RPMI7951 (cell line): ENCODE measurements at places on chromosomes 3 and 15.

DNA sequence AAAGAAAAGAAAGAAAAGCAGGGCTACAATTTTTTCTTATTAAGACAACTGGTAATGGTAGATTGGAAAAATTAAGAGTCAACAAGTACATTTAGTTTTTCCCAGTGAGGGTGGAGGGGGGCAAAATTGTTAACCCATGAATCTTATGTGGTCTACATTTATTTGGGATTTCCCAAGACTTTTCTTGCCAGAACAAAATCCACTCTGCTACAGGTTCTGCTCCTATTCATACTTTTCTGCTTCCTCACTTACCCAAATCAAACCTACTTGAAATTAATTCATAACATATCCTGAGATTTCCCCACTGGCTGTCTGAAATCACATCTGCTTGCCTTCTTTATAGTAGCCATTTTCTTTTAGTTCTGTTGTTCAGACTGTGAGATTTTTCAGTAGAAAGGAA is 41.1 kb downstream of the VGLL3 start:
- peak; percentile 33 for DNase-seq

- peak; percentile 62 for DNase-seq
Observed at GRCh38 chr3:142445816-142446254, 2.0 kb downstream of the XRN1 start.

- DNase-seq: no peak
Observed at GRCh38 chr15:73741321-73741836, 11.8 kb downstream of the INSYN1 start.

DNA sequence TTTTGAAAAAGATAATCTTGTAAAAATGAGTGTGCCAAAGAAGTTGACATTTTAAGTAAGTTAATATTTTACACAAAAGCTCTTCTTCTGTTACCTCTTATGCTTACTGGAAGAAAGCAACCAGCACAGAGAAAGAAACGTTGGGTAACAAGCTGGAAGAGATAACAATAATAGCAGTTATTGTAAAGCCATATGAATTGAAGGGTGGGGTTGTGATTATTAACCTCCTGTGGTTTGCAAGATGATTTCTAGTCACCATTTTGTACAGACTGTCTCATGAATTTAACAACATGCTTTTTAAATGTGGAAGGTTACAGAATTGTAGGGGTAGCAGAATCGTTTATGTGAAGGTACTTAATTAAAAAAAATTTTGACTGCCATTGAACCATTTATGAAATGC is 9.2 kb downstream of the RAP2B start:
- DNase-seq: no peak

DNA sequence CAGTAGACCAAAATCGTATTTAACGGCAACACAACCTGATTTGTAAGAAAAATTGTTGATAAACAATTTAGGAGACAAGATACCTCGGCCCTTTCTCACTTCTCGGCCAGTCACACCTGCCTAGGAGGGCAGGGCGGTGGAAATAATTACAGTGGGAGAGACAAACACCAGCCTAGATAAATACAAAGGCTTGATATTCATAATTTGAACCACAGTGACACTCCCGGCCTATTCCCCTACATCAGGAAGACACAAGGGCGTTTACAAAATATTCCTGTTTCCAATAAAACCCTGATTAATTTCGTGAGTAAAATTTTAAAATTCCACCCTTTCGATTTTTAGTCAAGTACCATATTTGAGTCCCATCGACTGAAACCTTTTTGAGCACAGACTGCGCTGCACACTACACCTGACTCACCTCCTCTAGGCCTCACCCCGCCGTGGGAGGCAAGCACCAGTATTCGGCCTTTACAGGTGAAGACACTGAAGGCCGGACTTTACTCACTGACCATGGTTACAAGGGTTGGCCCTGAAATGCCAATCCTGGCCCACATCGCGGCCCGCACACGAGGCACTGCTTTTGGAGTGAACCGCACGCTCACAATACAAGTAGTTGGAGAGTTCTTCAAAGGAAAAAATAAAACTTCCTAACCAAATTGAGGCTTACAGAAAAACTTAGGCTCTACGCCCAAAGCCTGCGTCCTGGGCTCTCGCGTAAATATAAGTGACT is 794 bp downstream of the ARPP19 start:
- DNase-seq: peak; percentile 14

DNA sequence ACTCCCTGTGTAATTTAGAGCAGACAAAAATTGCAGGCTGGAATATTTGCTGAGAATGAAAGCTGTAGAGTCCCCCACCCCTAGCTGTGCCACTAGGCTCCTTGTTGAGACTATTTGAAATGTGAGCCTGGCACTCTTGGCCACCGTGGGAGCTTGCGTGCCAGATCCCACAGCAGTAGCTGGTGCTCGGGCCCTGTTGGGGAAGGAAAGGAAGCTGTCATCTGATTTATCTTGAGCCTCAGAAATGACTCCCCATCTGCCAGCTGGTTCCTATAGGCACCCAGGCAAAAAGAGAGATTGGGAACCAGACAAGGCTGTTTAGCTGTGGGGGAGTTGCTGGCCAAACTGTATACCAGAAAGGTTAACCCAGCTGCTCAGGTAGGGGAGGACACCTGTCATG is 23.4 kb upstream of the CLEC3B start:
- DNase-seq: no peak

- DNase-seq: peak; percentile 1
Observed at GRCh38 chr3:21894459-21895340, 143.7 kb upstream of the ZNF385D start.

DNA sequence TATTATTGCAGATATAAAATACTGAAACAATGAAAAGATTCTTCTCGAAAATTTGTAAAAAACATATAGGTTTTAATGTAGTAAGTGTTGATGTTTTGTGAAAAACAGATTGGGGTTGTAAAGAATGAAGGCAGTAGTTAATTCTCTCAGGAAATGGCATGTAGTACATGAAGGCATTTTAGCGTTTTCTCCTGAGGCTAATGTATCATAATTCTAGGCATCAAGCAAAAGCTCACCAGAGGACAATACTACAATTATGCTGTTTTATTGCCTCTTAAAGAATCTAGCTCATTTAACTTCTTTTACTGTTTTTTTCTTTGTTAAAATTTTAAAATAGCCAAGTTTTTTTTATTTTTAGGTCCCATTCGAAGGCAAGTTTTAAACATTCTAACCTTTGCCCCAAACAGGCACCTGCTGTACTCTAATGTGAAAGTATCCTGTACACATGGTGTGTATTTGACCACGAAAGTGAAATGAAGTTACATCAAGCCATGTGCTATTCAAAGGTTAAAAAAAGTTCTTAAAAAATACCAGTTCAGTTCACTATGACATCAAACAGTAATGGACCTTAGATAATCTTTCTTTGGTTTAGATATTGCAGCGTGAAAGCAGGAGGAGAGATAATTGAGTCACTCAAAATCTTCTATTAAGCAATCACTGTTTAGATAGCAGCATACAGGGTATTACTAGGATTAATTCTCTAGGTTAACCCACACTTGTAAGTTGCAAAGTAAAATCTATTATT is 163.6 kb downstream of the ECT2 start:
- no peak for DNase-seq

GRCh38 chr3:159789742-159790635 is 198.6 kb upstream of the IL12A start:
- DNase-seq: no peak

DNA sequence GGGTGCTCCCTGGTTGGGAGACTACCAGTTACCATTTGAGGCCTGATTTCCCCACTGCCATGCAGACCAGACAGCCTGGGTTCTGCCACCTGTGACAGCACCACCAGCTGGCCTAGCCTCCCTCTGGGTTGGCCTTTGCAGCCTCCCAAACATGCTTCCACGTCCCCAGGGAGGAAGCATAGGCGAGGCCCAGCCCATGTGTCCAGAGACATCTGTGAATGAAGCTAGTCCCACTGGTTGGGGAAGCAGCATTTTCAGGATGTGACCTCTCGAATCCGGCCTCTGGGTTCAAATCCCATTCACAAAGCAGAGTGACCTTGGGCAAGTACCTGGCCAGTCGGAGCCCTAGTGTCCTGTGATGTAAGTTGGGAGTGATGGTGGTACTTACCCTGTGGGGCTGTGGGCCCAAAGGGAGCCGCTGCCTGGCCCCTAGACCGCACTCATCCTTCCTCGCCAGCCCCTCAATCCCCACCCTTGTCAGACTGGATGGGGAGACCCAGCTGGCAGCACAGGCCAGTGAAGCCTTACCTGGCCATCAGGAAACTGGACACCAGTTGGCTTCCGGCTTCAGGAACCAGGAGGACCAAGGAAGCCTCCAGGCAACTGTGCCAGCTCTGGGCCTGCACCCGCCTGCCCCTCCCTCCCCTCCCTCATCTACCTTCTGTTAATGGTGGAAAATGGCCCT is 6.0 kb downstream of the KLF15 start:
- DNase-seq: no peak

- no peak for DNase-seq
Observed at GRCh38 chr3:146638718-146639117, 33.6 kb upstream of the PLSCR5 start.

GRCh38 chr3:195210266-195210973 is 60.5 kb downstream of the XXYLT1 start:
- peak; percentile 79 for DNase-seq

GRCh38 chr15:40743485-40743901 is 11.6 kb downstream of the RMDN3 start:
- DNase-seq: no peak

- DNase-seq: no peak
Observed at GRCh38 chr3:106309274-106309673, 440.5 kb upstream of the CBLB start.

DNA sequence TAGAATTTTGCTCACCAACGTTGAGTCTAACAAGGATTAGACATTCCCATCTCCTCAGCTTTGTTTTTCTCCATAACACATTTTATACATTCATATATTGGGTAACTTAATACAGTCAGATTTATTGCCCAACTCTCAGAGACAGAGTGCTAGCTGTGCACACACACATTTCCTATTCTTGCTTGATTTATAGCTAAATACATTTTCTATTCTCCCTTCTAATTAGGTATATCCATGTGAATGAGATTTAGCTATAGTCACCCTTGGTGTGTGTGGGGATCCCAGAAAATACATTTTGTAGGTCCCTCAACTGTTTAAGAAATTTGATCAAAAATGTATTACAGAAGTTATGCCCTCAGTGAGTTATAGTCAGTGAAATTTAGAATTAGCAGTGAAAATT is 715.4 kb downstream of the NSUN3 start:
- DNase-seq: no peak

DNA sequence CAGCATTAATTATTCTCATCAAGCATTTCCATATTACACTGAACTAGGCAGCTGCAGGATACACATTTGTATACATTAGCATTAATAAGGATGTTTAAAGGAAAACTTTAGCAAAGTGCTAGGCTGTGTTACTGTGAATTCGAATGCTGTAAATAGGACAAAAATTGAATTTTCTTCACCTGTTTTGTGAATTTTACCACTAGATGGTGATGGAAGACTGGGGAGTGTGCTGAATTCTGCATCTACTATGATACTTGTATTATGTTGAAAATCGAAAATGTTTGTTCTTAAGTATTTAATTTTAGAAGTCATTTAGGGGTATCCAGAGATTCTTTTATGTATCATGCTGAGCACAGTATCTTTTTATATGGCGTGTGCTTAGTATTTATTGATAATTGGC is 12.3 kb upstream of the P2RY14 start:
- peak; percentile 40 for DNase-seq

- no peak for DNase-seq
Observed at GRCh38 chr15:95894407-95894956, 436.0 kb upstream of the NR2F2 start.

GRCh38 chr3:42498791-42499477 is 3.5 kb upstream of the VIPR1 start:
- peak; percentile 66 for DNase-seq

DNA sequence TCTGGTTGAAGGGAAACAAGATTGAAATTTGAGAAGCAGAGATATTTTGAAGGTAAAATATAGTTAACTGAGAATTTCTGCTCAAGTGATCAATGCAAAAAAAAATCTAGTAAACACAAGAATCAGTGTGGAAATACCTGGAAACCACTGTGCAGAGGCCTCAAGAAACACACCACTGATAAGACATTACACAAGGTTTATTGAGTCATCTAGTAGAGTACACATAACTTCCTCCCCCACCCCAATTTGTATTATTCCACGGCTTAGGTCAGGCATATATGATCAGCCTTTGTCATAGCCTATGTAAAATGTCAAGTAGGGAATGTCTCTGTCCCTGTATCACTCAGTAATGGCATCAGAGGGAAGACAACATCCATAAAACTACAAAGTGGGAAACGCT is 447.8 kb upstream of the BCHE start:
- DNase-seq: no peak

- DNase-seq: no peak
Observed at GRCh38 chr15:81473177-81473576, 99.2 kb upstream of the TMC3 start.

DNA sequence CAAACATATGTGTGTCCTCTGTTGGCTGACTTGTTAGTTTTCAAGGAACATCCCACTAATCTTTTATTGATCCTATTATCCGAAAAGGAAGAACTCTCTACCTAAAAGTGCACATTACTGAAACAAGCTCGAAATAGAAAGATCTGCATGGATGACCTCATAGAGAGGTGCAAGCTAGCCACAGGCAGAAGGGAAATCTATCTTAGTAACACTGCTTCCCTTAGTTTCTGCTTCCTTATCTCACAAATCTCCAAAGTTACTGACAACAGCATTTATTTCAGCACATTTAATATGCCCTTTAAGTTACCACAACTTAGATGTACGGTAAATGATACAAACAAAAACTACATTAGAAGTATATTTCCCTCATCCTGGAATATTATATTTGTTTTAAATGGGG is 285.1 kb upstream of the CCDC54 start:
- no peak for DNase-seq

GRCh38 chr3:99624496-99625236 is 13.7 kb upstream of the COL8A1 start:
- no peak for DNase-seq

DNA sequence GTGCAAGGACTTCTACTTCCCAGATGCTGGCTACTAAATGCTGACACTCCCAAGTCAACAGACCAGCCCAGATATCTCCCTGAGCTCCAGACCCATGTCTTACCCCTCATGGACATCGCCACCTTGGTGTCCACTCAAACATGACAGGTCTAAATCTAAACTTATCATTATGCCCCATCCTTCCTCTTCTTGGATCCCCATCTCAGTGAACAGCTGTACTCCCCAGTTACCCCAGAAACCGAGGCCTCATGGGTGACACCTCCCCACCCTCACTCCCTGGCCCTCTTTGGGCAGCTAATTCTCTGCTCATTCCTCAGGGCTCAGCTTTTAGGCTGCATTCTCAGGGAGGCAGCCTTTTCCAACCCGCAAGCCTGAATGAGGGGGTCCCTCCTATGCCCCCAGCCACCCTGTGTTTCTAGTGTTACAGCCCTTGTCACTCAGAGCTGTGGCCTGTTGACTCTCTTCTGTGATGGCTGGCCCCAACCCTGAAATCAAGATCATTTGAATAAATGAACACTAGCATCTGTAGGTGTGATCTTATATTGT is 5.4 kb downstream of the EHD4 start:
- no peak for DNase-seq

- no peak for DNase-seq
Observed at GRCh38 chr3:42632146-42632545, 21.4 kb upstream of the ZBTB47 start.

GRCh38 chr3:128364291-128364690 is 102.4 kb downstream of the DNAJB8 start:
- no peak for DNase-seq

- DNase-seq: peak; percentile 21
Observed at GRCh38 chr3:153182501-153183293, 20.7 kb downstream of the RAP2B start.

- no peak for DNase-seq
Observed at GRCh38 chr3:38376098-38376816, 29.7 kb downstream of the XYLB start.
